ENCODE measurements at places on chromosomes 2 and 18.
A peak's percentile ranks its signal among the peaks of the same experiment; 100 is the strongest.

- no peak for DNase-seq
Measured at GRCh38 chr2:25650256-25650655, 23.1 kb downstream of the DTNB start.

DNA sequence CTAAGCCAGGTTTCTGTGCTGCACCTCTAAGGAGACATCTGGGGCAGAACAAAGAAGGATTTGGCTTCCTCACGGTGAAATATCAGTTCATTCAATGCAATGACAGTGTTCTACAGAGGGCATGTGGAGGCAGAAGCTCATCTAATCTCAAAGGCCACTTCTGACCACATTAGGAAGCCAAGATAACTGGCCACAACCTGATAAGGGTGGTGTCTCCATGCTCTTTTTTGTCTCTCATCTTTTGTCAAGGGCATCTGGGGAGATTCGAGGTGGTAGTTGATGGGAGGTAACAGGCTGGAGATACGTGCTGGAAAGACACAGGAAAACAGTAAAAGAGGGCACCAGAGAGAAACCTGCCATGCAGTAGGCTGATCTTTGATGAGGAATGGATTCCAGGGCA, 303.9 kb downstream of the LRATD1 start:
- DNase-seq: no peak

DNA sequence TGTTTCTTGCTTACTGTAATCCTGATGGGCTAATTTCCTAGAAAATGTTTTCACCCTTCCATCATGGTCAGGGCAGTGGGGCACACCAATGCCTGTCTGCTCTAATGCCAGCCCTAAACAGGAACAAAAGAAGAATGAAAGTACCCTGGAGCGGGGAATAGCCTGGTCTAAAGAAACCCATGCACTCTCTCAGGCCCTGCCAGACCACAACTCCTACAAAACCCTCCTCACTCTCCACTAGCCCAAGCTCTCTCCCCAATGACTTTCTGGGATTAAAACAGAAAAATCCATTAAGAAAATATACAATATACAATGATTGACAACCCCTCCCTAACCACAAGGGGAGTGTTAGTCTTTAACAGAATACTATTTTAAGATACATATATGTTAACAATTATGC, 67.6 kb downstream of the AAK1 start:
- no peak for DNase-seq

- no peak for DNase-seq
Measured at GRCh38 chr2:230348787-230349186, 21.8 kb downstream of the SP140L start.

DNA sequence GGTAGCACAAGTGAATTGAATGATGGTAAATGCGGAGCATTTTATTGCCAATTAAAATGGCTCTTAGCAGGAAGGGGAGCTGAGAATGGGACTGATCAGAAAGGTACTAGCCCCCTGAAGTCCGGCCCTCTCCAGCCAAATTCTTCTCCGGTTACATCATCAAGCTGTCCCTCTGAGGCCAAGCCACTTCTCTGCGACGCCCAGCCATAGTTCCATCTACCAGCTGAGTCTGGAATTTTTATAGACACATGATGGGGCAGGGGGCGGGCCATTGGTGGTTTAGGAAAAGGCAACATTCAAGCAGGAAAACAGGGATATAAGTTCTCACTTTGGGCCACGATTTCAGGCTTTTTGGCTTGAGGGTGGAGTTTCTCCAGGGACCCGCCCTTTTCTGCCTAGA, 22.7 kb downstream of the RPRM start:
- DNase-seq: no peak

DNA sequence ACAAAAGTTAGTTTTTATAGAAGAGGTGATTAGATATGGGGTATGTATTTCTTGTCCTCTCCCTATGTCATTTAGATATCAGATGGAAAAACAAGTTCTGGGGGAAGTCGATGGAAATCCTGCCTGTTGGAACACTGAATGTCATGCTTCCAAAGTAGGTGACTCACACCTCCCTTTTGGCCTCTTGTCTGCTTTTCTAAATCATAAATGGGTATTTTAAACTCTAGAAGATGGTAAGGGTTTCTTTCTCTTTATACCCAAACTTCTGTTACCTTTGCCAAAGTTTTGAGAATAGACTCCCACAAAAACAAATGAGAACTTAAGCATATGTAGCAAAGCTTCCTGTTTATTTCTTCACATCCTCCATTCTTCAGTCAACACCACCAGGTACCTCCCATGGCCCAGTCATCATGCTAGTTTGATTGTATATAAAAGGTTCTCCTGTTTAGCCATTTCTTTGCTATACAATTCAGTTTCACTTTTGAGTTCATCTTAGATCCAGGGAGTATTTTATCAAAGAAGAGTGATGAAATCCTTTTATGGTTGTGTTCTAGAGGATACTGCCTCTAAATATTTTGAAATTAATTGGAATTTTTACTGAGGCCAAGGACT, 63.9 kb downstream of the PRKRA start:
- DNase-seq: no peak

- DNase-seq: no peak
Measured at GRCh38 chr2:43405829-43406228, 179.4 kb upstream of the ZFP36L2 start.

DNA sequence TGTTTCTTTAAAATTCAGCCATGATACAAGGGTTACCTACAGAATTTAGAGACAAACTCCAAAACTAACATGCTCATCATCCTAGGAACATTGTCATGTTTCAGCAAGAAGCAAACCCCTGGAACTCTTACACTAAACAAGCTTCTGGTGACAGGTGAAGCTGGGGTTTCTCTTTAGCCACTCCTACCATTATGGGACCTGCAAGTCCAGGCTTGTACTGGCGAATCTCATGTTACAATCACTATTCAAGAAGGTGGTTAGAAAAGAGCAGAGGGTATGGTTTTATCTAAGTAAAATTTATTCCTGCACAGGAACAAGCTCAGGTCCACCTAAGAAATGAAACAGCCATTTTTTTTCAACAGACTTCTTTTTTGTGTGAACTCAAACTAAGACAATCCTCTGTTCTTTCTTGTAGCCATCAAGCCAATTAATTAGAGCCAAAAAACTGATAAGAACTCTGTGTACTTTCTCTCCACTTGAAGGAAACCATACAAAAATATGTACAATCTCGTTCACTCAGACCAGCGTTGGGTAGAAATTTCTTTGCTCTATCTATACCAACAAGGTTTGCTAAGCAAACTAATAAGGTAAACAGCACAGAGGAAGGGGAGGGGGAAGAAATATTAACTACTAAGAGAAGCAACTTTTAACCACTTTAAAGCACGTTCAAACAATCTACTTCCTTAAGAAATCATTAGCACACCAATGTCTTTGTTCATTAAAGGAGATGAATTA, 63.3 kb upstream of the NEDD4L start:
- DNase-seq: no peak

- DNase-seq: peak; percentile 55
Measured at GRCh38 chr2:64913357-64913869, 75.8 kb upstream of the SLC1A4 start.

DNA sequence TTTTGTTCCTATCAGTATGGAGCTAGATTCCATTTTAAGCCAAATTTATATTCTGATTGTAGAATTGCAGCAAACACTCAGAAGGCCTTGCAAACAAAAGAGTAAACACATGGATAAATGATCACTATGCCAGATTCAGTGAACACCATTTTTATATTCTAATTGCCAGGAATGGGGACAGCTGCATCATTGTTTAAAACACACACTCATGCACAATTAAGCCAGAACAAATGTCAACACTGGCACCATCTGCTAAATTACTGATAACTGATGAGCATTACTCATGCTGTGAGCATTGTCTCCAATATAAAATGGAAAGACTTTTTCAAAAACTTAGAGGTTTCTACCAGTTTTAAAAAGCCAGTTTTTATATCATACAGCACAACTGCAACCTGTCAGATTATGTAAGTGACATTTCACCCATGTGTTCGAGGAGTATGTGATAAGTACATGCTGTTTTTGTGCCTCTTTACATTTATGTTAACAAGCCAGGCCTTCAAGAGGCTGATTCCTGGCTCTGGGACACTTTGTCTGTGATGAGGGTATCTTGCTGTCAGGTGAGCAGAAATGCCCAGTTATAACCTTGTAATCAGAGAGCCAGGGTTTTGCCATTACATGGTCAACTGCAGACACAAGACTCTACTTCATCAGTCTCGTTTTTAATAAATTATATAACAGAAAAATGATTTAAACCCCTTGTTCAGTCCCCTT, 4.4 kb upstream of the ST8SIA5 start:
- no peak for DNase-seq

- DNase-seq: no peak
Measured at GRCh38 chr18:3910512-3910911, 460.5 kb downstream of the TGIF1 start.

- no peak for DNase-seq
Measured at GRCh38 chr2:11925295-11926066, 179.0 kb downstream of the LPIN1 start.

- no peak for DNase-seq
Measured at GRCh38 chr18:24273596-24273995, 124.0 kb downstream of the OSBPL1A start.

GRCh38 chr2:234091432-234091879, 41.0 kb downstream of the SPP2 start:
- DNase-seq: no peak

- no peak for DNase-seq
Measured at GRCh38 chr2:149080971-149081370, 42.5 kb downstream of the LYPD6B start.

- DNase-seq: no peak
Measured at GRCh38 chr2:30398084-30398873, 48.8 kb upstream of the LCLAT1 start.

GRCh38 chr2:237759176-237759575, 39.4 kb upstream of the RBM44 start:
- peak; percentile 70 for DNase-seq

DNA sequence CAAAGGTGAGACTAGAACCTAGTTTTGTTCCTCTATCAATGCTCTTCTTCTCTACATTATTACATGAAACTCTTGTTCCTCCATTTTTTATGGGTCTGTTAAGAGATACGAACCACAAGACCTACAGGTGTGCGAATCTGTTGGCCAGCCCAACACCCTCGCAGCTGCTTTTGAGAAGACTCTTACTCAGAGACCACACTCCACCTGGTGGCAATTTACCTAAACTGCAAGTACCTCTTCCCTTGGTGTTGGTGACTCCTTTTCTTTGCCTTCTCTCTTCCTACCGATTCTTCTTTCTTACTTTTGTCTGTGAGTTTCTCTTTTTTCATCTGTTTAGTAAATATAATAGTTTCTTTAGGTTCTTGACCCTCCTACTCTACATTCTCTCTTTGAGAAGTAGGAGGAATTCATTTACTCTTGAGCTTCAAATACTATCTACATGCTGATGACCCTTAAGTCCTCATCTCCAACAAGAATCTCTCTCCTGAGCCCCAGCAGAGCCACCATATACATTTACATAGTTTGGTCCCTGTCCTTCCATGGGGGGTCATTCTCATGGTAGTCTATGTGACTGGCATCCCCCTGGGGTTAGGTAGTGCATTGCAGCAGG, 81.8 kb upstream of the GAREM1 start:
- peak; percentile 85 for DNase-seq

DNA sequence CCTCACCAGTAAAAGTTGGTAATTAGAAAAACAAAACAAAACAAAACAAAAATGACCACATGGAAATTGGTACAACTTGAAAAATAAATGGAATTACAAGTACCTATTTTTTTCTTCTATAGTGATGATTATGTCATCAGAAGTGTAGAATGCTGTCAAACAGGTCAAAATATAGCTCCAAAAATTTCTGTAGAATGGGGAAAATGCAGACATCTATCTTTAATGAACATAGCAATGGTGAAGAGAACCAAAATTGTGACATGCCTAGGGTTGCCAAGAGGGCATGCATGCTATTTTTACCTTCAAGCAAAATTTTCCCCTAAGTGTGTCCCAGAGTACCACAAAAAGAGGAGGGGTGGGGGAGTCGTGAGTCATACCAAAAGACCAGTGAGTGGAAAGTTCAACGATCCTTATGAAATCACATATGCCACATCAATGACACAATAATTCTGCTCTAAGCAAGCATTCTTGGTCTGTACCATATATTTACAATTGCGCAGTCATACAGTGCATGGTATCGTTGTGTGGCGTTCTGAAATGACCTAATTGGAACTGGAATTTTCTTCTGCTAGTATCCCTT, 1436.4 kb downstream of the SUCLG1 start:
- DNase-seq: no peak

DNA sequence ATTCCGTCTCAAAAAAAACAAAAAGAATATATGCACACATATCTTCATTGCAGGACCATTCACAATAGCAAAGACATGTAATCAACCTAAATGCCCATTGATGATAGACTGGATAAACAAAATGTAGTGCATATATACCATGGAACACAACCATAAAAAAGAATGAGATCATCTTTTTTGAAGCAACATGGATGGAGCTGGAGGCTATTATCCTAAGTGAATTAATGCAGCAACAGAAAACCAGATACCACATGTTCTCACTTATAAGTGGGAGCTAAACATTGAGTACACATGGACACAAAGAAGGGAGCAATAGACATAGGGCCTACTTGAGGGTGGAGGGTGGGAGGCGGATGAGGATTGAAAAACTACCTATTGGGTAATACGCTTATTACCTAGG, 8.8 kb downstream of the NT5C1B start:
- no peak for DNase-seq

DNA sequence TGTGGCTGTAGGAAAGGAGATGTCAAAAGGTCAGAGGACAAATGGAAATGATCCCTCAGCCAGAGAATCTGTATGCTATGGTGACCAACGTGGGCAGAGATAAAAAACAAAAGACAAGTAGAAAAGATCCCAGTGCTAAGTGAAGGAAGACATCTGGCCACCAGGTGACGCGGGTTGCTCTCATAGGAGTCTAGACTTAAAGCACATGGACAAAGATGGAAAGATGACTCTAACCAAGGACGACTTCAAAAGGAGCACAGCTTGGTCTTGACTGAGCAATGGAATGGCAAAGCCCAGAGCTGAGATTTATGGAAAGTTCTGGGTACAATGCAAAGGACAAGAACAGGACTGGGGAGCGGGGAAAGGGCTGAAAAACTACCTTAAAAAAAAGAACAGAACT, 96.8 kb downstream of the CLIP4 start:
- peak; percentile 27 for DNase-seq

- no peak for DNase-seq
Measured at GRCh38 chr2:131115752-131116151, 10.6 kb downstream of the PLEKHB2 start.

DNA sequence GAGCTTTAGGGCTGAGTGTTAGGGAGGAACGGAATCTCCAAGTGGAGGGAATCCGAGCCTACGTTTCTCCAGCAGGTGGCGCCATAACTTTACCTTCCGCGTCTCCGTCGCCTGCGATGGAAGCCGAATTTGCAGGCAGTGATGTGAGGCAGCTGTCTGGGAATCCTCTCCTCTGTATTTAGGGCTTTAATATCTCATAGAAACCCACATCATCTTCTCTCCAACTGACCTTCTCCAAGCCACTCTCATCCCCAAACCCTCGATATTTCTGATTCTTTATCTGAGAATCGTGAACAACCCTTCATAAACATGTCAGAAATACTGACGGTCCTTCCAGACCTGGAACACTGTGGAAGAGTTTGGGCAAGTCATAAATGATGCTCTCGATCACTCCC, 27.5 kb downstream of the SIX2 start:
- DNase-seq: peak; percentile 89

Measured in NCI-H82 (cell line).